Bladder microvascular endothelial cell (primary cell): ENCODE measurements at places on chromosomes 16 and 17. TPM values are rescaled to one million over a fixed set of nuclear protein-coding genes. Genes with fewer than 3 reads are reported as not detected.

Gene GUCY2D
- not detected in 2 replicates for total RNA-seq

Gene SNX20
- 0.25 TPM in 1 of 2 replicates, not detected in the other for total RNA-seq

Gene C17orf58
- 10.7 and 29.8 TPM in 2 replicates for total RNA-seq

Gene CDH8
- under 0.01 and 0.50 TPM in 2 replicates for total RNA-seq

Gene GNGT2
- 0.50 and 1.3 TPM in 2 replicates for total RNA-seq

Gene SOX15
- 0.06 and 0.49 TPM in 2 replicates for total RNA-seq

Gene AIPL1
- not detected in 2 replicates for total RNA-seq
